ENCODE measurements at places on chromosomes 6 and 20. TPM values are rescaled to one million over a fixed set of nuclear protein-coding genes. Genes with fewer than 3 reads are reported as not detected.

DNA sequence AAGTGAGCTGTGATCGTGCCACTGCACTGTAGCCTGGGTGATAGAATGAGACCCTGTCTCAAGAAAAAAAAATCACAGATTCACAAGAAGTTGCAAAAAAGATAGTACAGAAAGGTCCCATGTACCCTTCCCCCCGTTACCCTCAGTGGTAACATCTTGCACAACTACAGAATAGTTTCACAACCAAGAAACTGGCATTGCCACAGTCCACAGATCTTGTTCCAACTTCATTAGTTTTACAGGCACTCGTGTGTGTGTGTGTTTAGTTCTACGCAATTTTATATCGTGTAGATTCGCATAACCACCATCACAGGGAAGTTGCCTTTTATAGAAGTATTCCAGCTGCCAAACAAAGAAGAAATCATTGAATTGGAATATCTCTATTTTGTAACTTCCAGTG, 19.1 kb downstream of the SPATA2 start:
- DNase-seq = no peak

Gene MRPS26
- total RNA-seq = 41.7 TPM

DNA sequence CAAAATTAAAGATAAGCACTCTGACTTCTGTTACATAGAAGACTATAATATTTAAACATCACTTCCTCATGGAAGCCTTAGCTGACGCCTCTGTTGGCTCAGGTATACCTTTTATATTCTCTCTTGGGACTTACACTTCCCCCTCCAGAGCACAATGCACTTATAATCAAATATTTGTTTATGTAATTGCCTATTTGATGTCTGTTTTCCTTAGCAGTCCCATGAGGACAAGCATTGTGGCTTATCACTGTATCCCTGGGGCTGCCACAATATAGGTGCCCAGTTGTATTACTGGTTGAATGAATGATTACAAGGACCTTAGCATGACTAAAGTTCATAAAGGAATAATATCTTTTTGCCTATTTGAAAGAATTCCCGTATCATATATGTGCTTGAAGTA, 186.7 kb upstream of the VGLL2 start:
- no peak for DNase-seq

GRCh38 chr6:10217111-10217510, 197.8 kb downstream of the TFAP2A start:
- DNase-seq = no peak

DNA sequence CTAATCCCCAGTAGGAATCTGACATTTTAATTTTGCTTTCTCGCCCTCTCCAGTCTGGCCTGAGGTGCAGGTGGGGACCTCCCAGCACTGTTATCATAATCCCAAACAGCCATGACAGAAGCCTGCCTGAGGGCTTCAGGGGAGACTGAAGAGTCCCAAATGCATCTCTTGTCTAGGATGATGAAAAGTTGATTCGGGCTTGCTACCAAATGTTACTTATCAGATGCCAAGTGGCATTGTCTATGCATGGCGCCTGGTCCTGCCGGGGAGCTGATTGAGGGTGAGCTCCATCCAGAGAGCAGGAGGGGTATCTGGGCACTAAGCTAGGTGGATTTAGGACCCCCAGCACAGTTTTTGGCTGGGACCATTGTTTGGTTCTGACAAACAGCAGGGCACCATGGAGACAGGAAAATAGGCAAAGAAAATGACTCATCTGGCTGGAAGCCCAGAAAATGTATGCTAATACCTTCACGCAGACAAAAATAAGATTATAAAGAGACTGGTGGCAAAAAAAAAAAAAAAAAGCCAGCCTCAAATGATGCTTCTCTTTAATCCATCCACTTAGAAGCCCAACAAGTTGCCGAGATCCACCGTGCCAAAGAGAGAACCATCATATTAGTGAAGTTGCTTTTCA, 513.7 kb upstream of the SULF2 start:
- no peak for DNase-seq
